Caco-2 (cell line): ENCODE measurements at places on chromosomes 11 and 22. TPM values are rescaled to one million over a fixed set of nuclear protein-coding genes. Genes with fewer than 3 reads are reported as not detected.

Gene TBX10
- total RNA-seq, result not detected in 2 replicates

Gene OR8A1
- not detected in 2 replicates for total RNA-seq

Gene HTATIP2
- 82.1 and 87.9 TPM in 2 replicates for total RNA-seq

Gene PITPNM1
- 65.0 and 78.3 TPM in 2 replicates for total RNA-seq

Gene OR51E2
- total RNA-seq, result not detected in 2 replicates

Gene SCN4B
- 0.70 TPM in 2 replicates for total RNA-seq

Gene TRIM64C
- not detected in 2 replicates for total RNA-seq

Gene OR52I1
- total RNA-seq, result not detected in 2 replicates

Gene TRPM5
- total RNA-seq, result not detected in 2 replicates

GRCh38 chr11:43712676-43713075 is 32.1 kb downstream of the HSD17B12 start:
- no peak for DNase-seq

DNA sequence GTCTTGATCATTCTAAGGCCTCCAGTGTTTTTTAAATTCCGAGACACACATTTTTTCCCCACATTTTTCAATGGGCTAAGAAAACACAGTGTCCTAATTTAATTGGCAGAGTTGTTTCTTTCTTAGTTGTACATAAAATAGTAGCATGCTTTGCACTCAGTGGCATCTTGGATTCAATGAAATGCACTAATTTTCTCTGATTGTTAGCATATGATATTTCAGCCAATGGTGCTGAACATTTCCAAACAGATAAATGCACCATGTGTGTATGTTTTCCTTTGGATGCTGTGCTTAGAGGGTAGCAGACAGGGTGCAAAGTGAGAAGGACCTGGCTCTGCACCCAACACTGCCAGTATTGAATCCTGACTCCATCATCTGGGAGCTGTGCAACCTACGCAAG is 103.5 kb downstream of the LDLRAD3 start:
- no peak for DNase-seq

DNA sequence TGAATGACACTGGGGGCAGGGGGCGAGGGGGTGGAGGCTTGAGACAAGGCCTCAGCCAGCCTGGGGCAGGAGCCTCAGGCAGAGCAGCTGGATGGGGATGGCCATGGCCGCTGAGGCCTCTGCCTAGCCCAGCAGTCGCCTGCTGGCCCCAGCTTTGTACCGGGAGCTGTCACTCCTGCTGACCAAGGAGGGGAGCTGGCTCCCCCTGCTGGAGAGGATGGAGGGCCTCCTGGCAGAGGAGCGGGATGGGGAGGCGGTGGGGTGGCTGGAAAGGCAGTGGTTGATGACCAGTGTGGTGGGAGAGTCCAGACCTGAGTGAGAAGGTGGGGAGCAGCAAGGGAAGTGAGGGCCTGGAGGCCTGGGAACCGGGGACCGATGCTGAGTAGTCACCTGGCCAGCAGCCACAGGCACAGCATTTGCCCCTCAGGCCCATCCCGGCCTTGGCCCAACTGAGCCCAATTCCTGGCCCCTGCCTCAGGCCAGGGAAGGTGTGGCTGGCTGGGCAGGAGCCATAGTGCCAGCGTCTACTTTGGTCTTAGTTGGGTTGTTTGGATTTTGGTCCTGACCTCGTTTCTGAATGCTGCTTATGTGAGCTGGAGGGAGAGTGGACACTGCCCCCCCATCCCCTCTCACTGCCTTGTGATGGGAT is 6.0 kb upstream of the SUSD2 start:
- DNase-seq, result peak; percentile 85

- DNase-seq, result peak; percentile 65
Measured at GRCh38 chr11:68270196-68271022, 1.4 kb downstream of the C11orf24 start.

DNA sequence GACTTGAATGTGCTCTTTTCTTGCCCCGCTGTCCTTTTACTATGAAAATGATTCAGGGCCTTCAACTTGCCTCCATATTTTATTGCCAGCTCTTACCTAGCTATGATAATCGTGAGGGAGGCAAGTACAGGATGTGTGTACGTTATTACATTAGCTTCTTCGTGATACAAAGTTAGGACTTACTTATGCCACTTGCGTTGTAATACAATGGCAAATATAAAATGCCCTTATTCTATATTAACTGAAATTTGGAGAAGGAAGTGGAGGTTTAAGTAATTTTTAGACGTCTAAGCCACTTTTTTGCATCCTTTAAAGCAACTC is 10.8 kb upstream of the CCT8L2 start:
- DNase-seq, result no peak

GRCh38 chr11:123125169-123125568 is 63.2 kb upstream of the HSPA8 start:
- DNase-seq, result no peak

- DNase-seq, result peak; percentile 41
Measured at GRCh38 chr11:117876341-117877119, at the start of gene FXYD6. TSS of gene FXYD6 (minus strand) at chr11:117876658. CDS start at chr11:117842776, 33,882 bp downstream.

DNA sequence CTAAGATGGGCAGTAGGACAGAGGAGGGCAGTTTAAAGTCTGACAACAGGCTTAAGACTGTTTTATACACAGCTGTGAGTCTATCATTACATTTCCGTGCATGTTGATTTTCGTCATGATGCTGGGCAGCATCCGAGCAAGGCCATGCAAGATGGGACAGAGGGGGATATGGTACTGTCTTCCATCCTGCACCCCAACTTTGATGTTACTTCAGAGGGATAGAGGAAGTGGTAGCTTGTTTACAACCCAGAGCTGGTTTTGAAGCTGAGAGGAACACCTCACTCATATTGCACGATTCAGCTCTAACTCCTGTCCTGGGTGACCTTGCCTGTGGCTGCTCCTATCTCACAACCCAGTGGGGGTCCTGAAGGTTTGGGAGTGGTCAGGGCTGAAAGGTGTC is 3.0 kb upstream of the SORL1 start:
- DNase-seq, result no peak

DNA sequence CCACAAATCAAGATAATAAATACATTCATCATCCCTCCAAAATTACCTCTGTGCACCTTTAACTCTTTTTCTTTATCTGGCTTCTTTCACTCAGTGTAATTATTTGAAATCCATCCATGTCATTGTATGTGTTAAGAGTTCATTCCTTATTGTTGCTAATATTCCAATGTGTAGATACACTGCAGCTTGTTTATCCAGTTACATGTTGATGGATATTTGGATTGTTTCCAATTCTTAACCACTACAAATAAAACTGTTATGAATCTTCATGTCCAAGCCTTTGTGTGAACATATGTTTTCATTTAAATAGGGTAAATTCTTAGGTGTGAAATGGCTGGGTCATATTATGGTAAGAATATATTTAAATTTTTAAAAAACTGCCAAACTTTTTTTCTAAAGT is 323.3 kb upstream of the NCAM1 start:
- no peak for DNase-seq

DNA sequence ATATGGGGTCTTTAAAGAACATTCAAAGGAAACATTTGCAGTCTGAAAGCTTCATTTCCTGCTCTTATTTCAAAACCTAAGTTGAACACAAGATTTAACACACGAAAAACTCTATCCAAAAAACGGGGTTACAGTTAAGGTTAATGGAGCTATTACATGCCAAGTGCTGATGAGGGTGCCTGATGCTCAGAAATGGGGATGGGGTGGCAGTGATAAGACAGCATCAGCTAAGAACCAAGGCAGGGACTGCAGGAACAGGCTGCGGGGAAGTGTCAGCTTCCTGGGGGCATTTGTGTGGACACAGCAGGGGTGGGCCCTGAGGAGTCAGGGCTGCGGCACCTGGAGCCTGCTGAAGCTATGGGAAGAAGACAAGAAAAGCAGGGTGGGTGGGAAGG is 12.2 kb downstream of the DGCR2 start:
- no peak for DNase-seq

- no peak for DNase-seq
Measured at GRCh38 chr22:33620085-33620484, 300.2 kb downstream of the LARGE1 start.

DNA sequence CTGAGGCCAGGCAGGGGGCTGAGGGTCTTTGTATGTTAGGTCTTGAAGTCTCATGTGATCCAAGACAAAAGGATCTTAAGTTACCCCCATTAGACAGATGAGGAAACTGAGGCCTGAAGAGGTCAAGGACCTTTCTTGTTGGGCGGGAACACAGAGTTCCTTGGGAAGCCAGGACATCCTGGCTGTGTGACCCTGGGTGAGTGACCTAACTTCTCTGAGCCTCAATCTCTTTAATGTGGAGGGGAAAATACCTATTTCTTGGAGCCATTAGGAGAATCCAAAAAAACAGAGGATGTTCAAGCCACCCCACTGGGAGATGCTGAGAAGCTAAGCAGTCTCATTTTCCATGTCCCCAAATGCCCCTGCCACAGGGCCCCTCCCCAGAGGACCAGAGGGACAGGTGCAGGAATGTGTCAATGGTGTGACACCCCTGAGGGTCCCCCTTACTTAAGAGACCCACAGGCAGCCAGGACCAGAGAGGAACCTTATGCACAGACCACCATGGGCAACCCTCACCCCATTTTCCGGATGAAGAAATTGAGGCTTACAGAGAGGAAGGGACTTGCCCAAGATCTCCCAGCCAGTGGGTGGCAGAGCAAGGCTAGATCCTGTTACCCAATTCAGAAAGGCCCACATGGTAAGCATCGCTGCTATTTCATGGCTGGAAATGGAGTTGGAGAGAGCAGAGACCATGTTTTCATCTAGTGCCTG is 8.0 kb downstream of the RAC2 start:
- no peak for DNase-seq

- DNase-seq, result no peak
Measured at GRCh38 chr11:10777393-10777793, 26.3 kb downstream of the CTR9 start.

DNA sequence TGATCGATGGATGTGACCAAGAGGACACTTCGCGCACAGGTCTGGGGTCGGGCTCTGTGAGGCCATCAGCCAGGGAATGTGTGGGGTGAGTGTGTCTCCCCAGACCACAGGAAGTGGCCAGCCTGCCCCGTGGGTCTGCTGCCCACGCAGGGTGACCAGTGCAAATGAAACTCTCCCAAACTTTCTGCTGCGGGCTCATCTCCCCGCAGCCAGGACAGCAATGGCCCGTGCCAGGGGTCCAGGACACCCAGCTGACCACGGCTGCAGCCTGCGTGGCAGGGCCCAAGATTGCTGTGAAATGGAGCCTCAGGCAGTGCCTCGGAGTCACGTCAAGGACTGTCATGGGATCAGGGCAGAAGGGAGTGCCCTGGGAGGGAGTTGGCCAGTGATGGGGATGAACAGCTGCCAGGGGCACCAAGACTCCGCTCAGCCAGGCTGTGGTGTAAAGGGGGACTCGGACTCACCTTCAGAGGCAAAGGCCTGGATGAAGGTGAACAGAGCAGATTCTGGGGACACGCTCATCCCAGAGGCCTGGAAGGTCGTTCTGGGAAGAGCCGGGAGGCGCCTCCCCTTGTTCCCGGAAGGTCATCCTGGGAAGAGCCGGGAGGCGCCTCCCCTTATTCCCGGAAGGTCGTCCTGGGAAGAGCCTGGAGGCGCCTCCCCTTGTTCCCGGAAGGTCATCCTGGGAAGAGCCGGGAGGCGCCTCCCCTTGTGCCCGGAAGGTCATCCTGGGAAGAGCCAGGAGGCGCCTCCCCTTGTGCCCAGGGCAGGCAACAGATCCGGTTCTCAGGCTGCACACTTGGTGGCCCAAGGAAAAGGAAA is 252.6 kb downstream of the BRD1 start:
- no peak for DNase-seq

- peak; percentile 79 for DNase-seq
Measured at GRCh38 chr22:44737406-44738346, 14.7 kb upstream of the ARHGAP8 start.

DNA sequence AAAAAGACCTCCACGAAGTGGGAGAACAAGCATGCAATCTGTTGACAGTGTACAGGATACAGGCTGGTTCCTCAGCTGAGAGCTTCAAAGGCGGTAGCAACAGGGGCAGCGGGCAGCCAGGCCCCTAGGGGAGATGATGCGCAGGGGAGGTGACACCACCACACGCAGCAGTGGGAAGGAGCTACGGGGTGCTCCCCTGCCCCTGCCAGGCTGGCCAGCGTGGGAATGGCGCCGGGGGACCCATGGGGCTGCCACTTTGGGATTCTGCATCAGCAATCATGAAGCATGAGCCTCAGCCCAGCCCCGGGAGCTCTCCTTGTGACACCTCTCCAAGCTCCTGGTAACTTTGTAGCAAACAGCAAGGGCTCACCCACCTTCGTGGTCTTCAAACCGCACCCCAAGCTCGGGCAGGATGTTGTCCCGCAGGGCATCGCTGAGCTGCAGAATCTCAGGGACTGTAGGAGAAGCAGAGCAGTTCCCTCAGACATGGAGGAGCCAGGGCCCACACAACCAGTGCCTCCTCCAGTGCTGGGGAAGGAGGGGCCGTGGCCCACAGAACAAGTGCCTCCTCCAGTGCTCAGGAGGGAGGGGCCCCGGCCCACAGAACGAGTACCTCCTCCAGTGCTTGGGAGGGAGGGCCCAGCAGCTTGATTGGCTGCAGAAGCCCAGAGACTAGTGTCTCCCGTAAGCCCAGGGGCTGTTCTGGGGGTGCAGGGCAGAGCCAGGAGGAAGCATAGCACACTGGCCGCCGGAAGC is 14.6 kb upstream of the NAP1L4 start:
- no peak for DNase-seq

DNA sequence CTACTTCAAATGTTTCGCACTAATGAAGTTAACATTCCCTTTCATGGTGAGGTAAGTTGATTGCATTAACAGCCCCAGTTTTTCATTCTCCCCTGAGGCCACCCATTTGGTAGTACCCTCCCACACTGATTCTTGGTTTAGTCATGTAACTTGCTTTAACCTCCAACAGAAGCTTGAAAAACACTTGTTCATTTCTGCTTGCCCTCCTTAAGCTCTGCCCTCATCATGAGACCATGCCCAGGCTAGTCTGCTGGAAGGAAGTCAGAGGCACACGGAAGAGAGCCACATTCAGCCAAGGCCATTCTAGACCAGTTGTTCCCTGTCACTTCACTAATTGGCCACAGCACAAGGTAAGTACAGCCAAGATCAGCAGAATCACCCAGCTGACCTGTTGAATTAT is 50.7 kb upstream of the CD44 start:
- no peak for DNase-seq

GRCh38 chr22:39625569-39626537 is 55.3 kb downstream of the CACNA1I start:
- DNase-seq, result no peak

- DNase-seq, result peak; percentile 38
Measured at GRCh38 chr11:36030731-36031281, 86.9 kb downstream of the LDLRAD3 start.

DNA sequence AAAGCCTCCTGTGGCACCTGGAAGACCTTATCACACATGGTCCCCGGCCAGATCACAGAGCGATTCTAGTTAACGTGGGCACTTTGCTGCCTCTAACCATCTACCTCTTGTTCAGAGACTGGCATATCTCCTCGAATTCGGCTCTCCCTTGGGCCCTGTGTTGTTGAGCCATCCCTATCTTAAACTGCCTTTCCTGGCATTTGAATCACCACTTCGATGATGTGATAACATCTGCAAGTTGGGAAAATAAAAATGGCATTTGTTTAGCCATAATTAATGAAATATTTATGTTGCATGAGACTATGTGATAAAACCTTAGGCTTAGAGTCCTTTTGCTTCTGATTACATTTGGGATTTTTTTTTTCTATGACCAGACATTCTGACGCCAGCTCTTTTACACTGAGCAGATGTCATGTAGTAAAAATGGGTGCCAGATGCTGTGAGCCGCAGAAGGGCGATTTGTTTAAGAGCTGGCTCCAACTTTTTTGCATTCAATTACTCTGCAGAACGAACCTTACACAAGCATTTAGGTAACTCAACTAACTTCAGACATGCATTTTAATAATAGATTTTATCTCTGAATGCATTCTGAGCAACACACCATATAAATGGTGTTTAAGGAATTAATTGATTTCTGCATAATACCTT is 58.5 kb upstream of the PARVA start:
- no peak for DNase-seq
